ENCODE measurements at places on chromosomes 12 and 14. TPM values are rescaled to one million over a fixed set of nuclear protein-coding genes. Genes with fewer than 3 reads are reported as not detected.

KRT71 gene
- 0.50 TPM for total RNA-seq

CLEC4D gene
- total RNA-seq = not detected

NFATC4 gene
- total RNA-seq = 33.8 TPM

HVCN1 gene
- 3.1 TPM for total RNA-seq

TAS2R19 gene
- 3.1 TPM for total RNA-seq

RTN1 gene
- total RNA-seq = 11.1 TPM

KCNC2 gene
- total RNA-seq = 2.5 TPM

CCDC85C gene
- total RNA-seq = 49.1 TPM

SSPN gene
- 11.3 TPM for total RNA-seq

GPX2 gene
- 69.7 TPM for total RNA-seq

RDH12 gene
- 2.6 TPM for total RNA-seq

KCNA5 gene
- total RNA-seq = 0.98 TPM

SIX1 gene
- 1.00 TPM for total RNA-seq

TMEM179 gene
- total RNA-seq = 5.6 TPM

SRGAP1 gene
- total RNA-seq = 13.1 TPM

PYGL gene
- total RNA-seq = 38.8 TPM

NOS1 gene
- 0.48 TPM for total RNA-seq

KRT7 gene
- 125 TPM for total RNA-seq

RNASE4 gene
- 10.5 TPM for total RNA-seq

TTC9 gene
- 14.9 TPM for total RNA-seq

OLR1 gene
- total RNA-seq = 2.8 TPM

TPH2 gene
- not detected for total RNA-seq

GZMH gene
- total RNA-seq = not detected
